ENCODE measurements at places on chromosomes 3 and 15.
A peak's percentile ranks its signal among the peaks of the same experiment; 100 is the strongest.

GRCh38 chr3:149542375-149543312 is 68.1 kb downstream of the TM4SF4 start:
- DNase-seq = no peak

- DNase-seq = no peak
Measured at GRCh38 chr15:98823012-98823458, 174.7 kb downstream of the IGF1R start.

DNA sequence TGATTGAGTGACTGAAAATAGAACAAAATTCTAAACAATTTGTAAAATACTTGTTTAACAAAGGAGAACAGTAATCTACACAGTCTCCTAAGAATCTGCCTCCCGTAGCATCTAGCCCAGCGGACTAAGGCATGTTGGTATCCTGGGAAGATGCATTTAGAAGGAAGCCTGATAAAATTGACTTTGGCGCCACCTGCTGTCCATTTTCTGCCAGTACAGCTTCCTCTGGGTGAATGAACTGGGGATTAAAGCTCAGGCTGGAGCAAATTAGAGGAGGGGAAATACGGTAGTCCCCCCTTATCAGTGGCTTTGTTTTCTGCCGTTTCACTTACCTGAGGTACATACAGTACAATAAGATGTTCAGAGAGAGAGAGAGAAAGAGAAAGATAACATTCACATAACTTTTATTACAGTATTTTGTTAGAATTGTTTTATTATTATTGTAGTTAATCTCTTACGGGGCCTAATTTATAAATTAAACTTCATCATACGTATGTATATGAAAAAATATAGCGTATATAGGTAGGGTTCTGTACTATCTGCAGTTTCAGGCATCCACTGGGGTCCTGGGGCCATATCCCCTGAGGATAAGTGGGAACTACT is 191.6 kb downstream of the GAP43 start:
- peak; percentile 64 for DNase-seq

DNA sequence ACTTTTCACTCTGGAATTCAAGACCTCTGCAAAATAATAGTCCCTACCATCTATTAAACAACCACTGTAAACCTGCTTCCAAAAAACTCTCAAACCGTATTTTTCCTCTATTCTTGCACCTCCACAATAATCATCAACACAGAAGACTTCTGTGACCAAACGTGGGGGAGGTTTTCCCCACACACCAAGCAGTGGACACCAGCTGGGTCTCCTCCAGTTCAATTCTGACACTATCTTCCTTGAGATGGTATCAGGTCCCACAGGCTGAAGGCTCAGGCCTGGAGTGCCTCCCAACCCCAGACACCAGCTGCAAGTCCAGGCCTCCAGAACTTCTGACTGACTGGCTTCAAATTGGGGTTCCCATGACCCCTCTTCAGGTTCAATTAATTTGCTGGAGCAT is 89.6 kb upstream of the RAP2B start:
- no peak for DNase-seq

DNA sequence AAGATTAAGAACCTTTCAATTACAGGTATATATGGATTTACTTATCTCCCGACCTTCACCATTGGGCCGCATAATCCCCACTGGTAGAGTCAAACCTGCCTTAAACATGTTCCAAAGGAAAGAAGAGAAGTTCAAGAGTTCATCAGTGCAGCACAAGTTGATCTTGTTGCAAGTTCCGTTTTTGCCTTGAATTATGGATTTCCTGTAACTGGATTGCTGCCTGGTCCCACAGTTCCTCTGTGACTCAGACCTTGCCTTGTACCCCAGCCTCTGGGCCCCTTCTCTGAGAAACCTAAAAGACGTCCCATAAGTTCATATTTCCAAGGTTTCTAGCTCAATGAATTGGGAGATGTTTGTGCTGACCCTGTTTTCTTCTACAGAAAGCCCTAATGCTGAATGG is 112.5 kb upstream of the THBS1 start:
- DNase-seq = no peak

DNA sequence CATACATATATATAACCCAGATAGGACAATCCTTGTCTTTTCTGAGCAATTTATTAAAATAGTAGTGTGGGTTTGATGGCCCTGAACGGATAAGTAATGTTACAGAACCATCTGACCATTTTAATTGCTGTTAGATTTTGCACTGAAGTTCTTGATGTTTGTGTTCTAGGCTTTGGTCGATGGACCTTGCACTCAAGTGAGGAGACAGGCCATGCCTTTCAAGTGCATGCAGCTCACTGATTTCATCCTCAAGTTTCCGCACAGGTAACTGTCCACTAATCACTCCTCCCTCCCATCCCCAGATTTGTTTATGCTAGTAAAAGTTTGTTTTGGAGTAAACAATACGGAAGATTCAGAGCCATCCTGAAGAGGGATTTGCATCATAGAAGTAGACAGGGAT is 1.3 kb downstream of the RPL14 start:
- no peak for DNase-seq

DNA sequence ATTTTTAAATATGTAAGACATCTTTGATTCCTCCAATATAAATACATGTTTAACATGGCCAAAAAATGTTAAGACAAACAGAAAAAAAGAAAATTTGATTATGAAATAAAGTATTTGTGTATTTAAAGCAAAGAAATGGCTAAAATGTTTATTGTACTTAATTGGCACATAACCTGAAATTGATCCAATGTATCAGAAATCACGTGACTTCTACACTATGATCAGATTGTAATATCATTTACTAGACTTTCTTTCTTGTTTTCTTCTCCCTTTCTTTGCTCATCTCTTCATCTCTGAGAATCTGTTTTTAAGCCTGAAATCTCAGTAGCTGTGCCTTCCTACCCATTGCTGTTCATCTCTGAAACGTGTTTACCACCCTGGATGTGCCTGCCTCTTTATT is 420.3 kb downstream of the RSL24D1 start:
- no peak for DNase-seq

GRCh38 chr3:25084016-25084415 is 344.0 kb upstream of the RARB start:
- no peak for DNase-seq

All from NCI-H460 (cell line).